Activated CD4-positive, alpha-beta memory T cell treated with anti-CD3 and anti-CD28 coated beads, Interleukin-2, amount 10 ng/mL, durations not matched to agents 7 days and 5 days (primary cell): ENCODE measurements at places on chromosomes 4 and X.

DNA sequence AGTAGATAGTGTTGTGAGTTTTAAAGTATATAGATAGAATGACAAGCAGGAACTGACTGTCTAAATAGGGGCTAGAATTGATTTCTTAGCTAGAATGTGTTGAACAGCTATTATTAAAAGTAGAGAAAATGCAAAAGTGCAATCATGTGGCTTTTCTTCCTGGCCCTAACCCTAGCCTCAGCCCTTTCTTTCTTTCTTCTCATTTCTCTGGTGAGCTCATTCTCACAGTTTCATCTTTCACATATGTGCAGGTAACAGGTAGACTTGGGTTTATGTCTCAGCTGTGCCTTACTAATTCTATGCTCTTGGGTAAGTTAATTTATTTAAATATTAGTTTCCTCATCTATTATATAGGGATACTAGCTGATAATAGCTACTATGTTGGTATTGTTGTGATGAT is 24.9 kb downstream of the FGF2 start:
- DNase-seq: no peak

DNA sequence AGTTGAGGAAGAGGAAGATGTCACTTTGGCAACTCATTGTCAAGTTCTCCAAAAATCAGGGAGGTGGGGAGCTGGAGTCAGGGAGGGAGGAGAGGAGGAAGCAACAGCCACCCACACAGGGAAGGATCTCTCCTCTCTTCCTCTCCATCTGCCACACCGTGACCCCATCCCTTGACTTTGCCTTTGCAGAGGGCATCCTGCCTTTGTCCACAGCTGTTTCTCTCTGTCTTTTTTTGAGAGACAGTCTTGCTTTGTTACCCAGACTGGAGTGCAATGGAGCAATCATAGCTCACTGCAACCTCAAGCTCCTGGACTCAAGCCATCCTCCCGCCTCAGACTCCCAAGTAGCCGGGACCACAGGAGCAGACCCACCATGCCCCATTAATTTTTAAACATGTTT is 276.0 kb downstream of the SHOX start:
- no peak for DNase-seq

DNA sequence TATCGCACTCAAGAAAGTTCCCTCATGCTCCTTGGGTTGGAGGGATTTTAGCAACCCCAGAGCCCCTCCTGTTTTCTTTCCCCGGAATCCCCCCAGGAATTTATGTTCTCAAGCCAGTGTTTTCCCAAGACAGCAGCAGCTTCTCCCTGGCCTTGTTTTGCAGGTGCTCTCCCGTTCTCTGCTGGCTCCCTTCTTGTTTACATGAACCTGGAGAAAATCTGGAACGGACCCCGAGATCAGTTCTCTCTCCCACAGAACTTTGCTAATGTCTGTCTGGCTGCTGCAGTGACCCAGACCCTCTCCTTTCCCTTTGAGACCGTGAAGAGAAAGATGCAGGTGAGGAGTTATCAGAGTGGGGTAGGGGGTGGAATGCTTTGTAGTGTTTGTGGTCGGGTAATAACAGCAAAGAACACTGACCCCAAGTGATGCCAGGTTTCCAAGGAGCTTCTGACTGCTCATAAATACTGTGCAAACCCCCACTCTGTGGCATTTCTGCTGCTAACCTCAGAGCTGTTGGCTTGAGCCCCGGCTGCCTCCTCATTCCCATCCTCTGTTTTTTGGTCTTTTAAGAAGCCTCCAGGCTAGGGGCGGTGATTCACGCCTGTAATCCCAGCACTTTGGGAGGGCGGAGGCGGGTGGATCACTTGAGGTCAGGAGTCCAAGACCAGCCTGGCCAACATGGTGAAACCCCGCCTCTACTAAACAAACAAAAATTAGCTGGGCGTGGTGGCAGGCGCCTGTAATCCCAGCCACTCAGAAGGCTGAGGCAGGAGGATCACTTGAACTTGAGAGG is 11.1 kb downstream of the SLC25A43 start:
- DNase-seq: no peak

DNA sequence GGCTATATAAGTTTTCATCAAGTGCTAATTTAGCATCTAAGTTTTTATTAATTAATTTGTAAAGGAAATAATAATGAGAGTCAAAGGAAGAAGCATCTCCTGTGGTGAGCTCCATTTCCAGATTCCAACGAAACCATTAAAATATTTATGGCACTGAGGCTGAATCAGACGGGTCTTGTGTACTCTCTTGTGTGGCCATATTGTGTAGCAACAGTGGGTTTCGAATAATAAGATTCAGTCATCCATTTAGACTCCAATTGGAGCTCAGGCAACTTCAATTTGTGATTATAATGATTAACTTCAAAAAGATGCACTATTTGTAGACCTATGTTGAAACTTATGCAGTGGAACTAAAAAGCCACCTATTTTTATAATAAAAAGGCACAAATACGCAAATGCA is 82.4 kb downstream of the SNCA start:
- DNase-seq: no peak

GRCh38 chr4:177041356-177041755 is 248.6 kb upstream of the VEGFC start:
- DNase-seq: no peak

DNA sequence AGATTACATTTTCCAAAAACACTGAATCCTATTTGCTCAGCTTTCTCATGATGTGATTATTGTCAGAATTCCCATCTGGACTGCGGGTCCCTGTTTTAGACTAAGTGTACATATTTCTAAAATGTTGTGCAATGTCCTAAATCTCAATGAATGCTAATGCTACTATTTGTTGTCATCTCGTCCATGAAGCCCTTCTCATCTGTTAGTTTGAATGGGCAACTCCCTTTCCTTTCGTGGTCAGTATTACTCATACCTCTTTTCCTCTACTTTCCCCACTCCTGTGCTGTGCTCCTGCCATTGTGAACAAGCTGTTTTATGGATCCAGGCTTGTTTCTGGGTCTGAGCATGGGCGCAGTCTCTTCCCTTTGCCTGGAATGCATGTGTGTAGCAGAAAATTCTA is 91.0 kb downstream of the MID1 start:
- no peak for DNase-seq

- no peak for DNase-seq
Measured at GRCh38 chrX:13898083-13898482, 81.2 kb upstream of the GPM6B start.

- DNase-seq: peak; percentile 20
Measured at GRCh38 chrX:125203737-125204578, 115.7 kb upstream of the TEX13C start.

DNA sequence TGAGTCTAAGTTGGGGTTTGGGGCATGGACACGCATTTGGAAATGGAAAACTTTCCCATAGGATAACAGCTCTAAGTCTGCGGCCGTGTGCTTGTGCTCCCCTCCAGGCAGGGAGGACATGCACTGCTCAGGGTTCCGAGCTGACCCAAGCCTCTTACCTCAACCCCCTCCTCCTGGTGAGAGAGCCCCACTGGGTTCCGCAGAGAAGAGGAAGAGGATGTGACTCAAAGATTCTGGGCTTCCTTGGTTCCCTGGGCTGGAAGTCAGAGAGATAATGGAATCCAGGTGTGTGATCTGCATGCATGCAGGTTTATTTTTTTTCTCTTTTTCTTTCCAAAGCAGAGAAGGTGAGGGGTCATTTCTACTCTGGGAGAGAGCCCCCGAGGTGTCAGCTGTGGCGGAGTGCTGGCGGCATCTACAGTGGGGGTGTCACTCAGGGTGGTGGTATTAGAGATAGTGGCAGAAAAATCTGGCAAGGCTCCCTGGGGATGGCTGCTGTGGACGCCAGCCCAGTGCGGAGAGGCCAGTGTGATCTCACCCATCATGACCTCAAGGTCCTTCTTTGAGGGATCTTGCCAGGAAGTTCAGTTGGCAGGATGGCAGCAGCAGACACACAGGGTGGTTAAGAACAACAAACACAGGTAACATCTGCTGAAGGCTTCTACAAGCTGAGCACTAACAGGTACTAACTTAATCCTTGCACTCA is 168.7 kb upstream of the HAND2 start:
- no peak for DNase-seq

- DNase-seq: no peak
Measured at GRCh38 chr4:129899849-129900248, 803.9 kb downstream of the C4orf33 start.

DNA sequence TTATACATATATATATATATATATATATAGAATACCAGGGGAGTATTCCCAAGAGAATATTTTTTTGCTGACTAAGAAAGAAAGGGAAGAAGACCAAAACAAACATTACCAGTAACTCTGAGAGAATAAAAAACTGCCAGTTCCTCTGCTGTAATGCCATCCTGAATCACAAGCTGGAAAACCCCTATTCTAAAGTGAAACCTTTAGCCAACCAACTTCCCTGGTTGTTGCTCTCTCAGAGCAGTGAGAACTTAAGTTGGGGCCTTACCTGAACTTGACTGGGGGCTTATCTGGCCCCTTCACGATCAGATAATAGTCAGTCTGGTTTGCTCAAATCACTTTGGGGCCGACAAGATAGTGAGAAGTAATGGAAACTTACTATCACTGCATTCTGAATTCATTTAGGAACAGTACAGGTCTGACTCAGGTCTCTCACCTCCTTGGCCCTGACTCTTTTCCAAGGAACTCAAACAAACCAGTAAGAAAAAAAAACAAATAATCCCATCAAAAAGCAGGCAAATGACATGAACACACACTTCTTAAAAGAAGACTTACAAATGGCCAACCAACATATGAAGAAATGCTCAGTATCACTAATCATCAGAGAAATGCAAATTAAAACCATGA is 62.5 kb downstream of the CD40LG start:
- no peak for DNase-seq

GRCh38 chrX:39396358-39396995 is 595.2 kb downstream of the MID1IP1 start:
- no peak for DNase-seq

GRCh38 chr4:7971159-7971631 is 31.5 kb upstream of the AFAP1 start:
- peak; percentile 21 for DNase-seq

GRCh38 chrX:55451990-55452832 is at the start of gene MAGEH1:
MAGEH1 (plus strand) TSS chrX:55452127; CDS start chrX:55452375, 248 bp downstream.
- peak; percentile 81 for DNase-seq

- DNase-seq: no peak
Measured at GRCh38 chrX:77740376-77740905, 45.6 kb downstream of the ATRX start.

- DNase-seq: peak; percentile 59
Measured at GRCh38 chr4:7964890-7965662, 25.4 kb upstream of the AFAP1 start.

DNA sequence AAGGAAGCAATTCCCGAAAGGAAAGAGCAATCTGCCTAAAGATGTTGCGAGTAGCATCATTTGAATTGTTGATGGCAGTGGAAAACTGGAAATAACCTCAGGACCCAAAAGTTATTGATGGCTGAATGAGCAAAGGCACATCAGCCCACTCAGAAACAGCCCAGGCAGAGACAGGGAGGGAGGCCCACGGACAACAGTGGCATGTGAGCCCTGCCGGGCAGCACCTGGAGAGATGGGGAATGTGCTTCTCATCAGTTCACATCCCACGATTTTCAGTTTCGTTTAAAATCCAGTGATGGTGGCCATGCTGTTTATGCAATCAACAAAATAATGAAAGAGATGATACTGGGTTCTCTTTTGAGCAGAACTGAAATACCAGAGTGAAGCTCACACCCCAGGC is 80.0 kb downstream of the JAKMIP1 start:
- DNase-seq: no peak

- DNase-seq: no peak
Measured at GRCh38 chr4:108533245-108533844, 87.0 kb upstream of the RPL34 start.

DNA sequence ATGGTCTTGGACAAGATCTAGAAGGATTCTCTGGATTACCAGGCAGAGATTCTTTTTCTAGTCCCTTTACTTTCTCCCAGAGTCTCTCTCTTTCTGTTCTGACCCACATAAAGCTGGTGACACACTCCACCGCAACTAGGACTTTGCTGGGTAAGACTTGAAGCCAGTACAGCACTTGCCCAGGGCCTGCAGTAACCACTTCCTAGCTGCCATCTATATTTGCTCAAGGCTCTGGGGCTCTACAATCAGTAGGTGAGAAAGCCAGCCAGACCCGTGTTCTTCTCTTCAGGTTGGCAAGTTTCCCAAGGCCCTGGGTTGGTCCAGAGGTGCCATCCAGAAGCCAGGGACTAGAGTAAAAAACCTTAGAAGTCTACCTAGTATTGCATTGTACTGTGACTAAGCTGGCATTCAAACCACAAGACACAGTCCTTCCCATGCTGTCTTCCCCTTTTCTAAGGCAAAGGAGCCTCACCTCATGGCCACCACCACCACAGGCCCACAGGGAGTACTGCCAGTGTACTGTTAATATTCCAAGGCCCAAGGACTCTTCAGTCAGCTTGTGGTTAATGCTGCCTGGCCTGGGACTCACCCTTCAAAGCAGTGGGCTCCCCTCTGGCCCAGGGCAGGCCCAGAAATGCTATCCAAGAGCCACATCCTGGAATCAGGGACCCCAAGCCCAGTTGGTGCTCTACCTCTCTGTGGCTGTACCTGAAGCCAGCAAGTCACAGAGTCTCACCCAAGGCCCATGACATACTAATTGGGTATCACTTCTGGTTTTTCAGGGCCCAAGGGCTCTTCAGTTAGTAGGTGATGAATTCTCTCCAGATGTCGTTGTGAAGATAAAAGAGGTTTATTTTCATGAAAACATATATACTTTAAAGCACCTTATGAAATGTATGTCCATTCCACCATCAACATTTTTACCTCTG is 54.7 kb downstream of the CD38 start:
- DNase-seq: no peak

DNA sequence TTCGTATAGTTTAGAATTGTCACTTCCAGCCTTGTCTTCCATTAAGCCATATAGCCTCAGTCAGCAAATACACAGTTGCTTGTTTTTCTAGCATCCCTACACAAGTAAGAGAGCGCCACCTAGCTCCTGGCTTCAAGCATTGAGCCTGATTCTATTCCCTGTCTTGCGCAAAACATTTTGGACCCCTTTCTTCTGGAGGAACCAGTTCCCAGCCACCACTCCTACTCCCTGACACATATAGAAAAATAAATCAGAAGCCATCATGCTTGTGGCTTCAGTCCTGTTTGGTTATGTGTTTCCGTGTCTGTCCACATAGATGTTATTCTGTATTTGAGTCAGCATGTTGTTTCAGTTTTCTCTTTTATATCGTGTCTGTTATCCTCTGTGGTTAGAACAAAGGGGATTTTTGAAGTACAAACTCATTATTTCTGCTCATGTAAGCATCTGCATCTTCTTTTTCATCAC is 59.9 kb downstream of the GK start:
- DNase-seq: peak; percentile 52

DNA sequence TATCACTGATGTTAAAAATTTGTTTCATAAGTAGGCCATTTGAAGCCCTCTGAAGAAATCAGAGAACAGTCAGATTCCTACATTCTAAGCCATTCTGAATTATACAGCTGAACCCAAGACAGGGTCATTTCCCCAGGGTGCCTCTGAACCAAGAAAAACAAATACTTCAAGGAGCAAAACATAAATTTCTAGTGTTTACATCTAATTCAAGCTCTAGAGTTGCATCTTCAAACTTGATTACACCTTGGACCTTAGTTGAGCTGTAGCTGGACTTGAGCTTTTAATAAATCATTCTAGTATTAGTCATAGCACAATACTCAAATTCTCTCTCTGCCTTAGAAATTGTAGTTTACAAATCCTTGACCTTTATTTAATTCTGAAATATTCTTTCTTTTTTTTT is 87.6 kb upstream of the IL15 start:
- no peak for DNase-seq
